Lung (tissue), 17 donors: ENCODE measurements at places on chromosomes 6 and 20. TPM values are rescaled to one million over a fixed set of nuclear protein-coding genes. Genes with fewer than 3 reads are reported as not detected.

Gene OPN5
- polyA plus RNA-seq, result not detected

Gene PKHD1
- polyA plus RNA-seq, result 0.02 TPM

Gene BEND6
- polyA plus RNA-seq, result 0.23 TPM

Gene BPI
- 5.6 TPM for polyA plus RNA-seq
